ENCODE measurements at places on chromosomes 5 and 9. TPM values are rescaled to one million over a fixed set of nuclear protein-coding genes. Genes with fewer than 3 reads are reported as not detected.

OTP gene
- 0.19 TPM for total RNA-seq

MYORG gene
- 4.3 TPM for total RNA-seq

C5orf58 gene
- total RNA-seq, result not detected

ZNF474 gene
- total RNA-seq, result 0.21 TPM

CDX1 gene
- total RNA-seq, result not detected

GBGT1 gene
- 2.7 TPM for total RNA-seq

GPBP1 gene
- 44.7 TPM for total RNA-seq

PCDHGB6 gene
- total RNA-seq, result 0.09 TPM

PCDHA9 gene
- 0.04 TPM for total RNA-seq

SPATA31A1 gene
- total RNA-seq, result not detected

ADGRD2 gene
- not detected for total RNA-seq

BAG1 gene
- total RNA-seq, result 166 TPM

ZNF367 gene
- 6.4 TPM for total RNA-seq

QRFP gene
- total RNA-seq, result not detected

WASHC1 gene
- total RNA-seq, result 12.4 TPM

CTXN3 gene
- total RNA-seq, result not detected

GM2A gene
- 17.0 TPM for total RNA-seq

IL33 gene
- total RNA-seq, result 0.83 TPM

LECT2 gene
- total RNA-seq, result not detected

PCDHGB5 gene
- total RNA-seq, result 2.1 TPM

GRM6 gene
- total RNA-seq, result not detected

PCDHGA5 gene
- 0.18 TPM for total RNA-seq

TEX48 gene
- not detected for total RNA-seq

CARTPT gene
- not detected for total RNA-seq

OBP2B gene
- not detected for total RNA-seq

ANXA2R gene
- total RNA-seq, result 3.0 TPM

PCDH12 gene
- not detected for total RNA-seq

PHF24 gene
- 0.21 TPM for total RNA-seq

MAMDC2 gene
- 0.40 TPM for total RNA-seq

SLC46A2 gene
- total RNA-seq, result not detected

FOXD4 gene
- total RNA-seq, result 0.56 TPM

ADAM19 gene
- 13.9 TPM for total RNA-seq

CER1 gene
- total RNA-seq, result not detected

SMARCA2 gene
- total RNA-seq, result 41.5 TPM

PRLR gene
- total RNA-seq, result 0.16 TPM

SARDH gene
- 0.05 TPM for total RNA-seq

THBS4 gene
- total RNA-seq, result not detected

SLC25A2 gene
- total RNA-seq, result not detected

GARIN3 gene
- not detected for total RNA-seq

SOX30 gene
- total RNA-seq, result 0.06 TPM

PCDHB8 gene
- 0.25 TPM for total RNA-seq

FREM1 gene
- total RNA-seq, result not detected

EPB41L4B gene
- total RNA-seq, result 11.1 TPM
